ENCODE measurements at places on chromosomes 5 and 9. TPM values are rescaled to one million over a fixed set of nuclear protein-coding genes. Genes with fewer than 3 reads are reported as not detected.

Gene CSF2
- not detected for total RNA-seq

Gene SNX18
- total RNA-seq: 93.9 TPM

Gene NR2F1-AS1
- 3.2 TPM for total RNA-seq

Gene SCGB3A2
- total RNA-seq: not detected

Gene SEMA6A
- 0.27 TPM for total RNA-seq

Gene LHX3
- total RNA-seq: not detected

Gene PCDHGA12
- total RNA-seq: 4.3 TPM

Gene TRPM6
- not detected for total RNA-seq

Gene IL13
- not detected for total RNA-seq

Gene C6
- total RNA-seq: not detected

Gene GLT6D1
- total RNA-seq: not detected

Gene ZBTB6
- total RNA-seq: 17.1 TPM

Gene SARDH
- total RNA-seq: 70.3 TPM

Gene PCDHGA5
- 2.2 TPM for total RNA-seq

Gene CLK4
- 23.8 TPM for total RNA-seq

Gene IL7R
- total RNA-seq: 0.29 TPM

Gene FAM78A
- 7.0 TPM for total RNA-seq

Gene RORB
- total RNA-seq: not detected

Gene ADAMTS16
- total RNA-seq: 0.75 TPM

Gene STK32A
- total RNA-seq: 5.2 TPM

Gene HTR4
- not detected for total RNA-seq

Gene SOWAHA
- total RNA-seq: 0.11 TPM

Gene SVEP1
- 5.0 TPM for total RNA-seq

Gene OTP
- not detected for total RNA-seq

Gene SHROOM1
- total RNA-seq: 10.0 TPM

Gene CSF1R
- not detected for total RNA-seq

Gene ST6GALNAC4
- total RNA-seq: 195 TPM

Gene NSUN2
- 41.9 TPM for total RNA-seq

Gene BTNL3
- total RNA-seq: 0.21 TPM

Gene CTXN3
- total RNA-seq: not detected

Gene ZCCHC10
- total RNA-seq: 18.6 TPM

Gene FOXD4L3
- total RNA-seq: not detected
